ENCODE measurements at places on chromosomes 1 and 21.

- DNase-seq: no peak
Measured at GRCh38 chr1:95701450-95702173, 467.6 kb downstream of the RWDD3 start.

GRCh38 chr1:26169669-26170471, at the start of gene ZNF593:
ZNF593 (plus strand) TSS chr1:26169908; CDS start chr1:26169984, 76 bp downstream.
- DNase-seq: peak; percentile 92

- no peak for DNase-seq
Measured at GRCh38 chr1:160163615-160164014, 12.2 kb downstream of the ATP1A4 start.

DNA sequence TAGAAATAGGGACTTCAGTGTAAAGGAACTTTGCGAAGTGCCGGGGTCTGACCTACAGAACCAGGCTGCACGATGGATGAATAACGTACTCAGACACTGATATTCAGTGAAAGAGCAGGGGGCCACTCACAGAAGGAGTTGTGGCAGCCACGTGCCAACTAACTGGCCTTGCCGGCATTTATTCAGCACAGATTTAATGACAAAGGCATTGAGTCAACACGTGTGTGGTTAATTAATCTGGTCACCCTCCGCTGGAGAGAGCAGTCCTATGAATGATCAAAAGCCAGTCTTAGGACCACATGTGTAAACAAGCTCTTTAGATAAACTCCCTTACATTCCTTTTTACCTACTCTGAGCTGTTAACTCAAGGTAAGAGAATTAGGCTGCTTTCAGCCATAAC, 6.2 kb upstream of the B3GALT2 start:
- DNase-seq: no peak

GRCh38 chr1:61221642-61222041, 139.3 kb downstream of the NFIA start:
- no peak for DNase-seq

DNA sequence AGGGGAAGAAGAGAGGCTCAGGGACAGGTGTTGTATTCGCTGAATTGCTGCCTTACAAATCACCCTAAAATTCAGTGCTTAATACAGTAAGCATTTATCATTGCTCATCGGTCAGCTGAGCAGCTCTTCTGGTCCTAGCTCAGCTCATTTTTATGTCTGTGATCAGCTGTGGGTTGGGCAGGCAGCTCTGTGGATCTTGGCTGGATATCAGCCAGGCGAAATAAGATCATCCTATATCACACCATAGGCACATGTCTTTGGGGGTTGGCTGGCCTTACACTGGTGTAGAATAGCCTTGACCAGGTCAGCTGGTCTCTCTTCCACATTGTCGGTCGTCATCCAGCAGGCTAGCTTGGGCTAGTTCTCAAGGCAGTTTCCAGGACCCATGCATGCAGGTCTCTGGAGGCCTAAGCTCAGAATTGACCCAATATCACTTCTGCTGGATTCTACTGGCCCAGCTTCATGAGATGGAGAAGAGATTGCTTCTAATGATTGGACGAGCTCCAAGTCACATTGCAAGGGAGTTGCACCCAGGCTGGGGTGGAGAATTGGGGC, 448.6 kb downstream of the KIF26B start:
- DNase-seq: no peak

- no peak for DNase-seq
Measured at GRCh38 chr1:112509005-112509659, 367 bp downstream of the WNT2B start.

GRCh38 chr1:155893389-155894142, 17.6 kb downstream of the RIT1 start:
- no peak for DNase-seq

- DNase-seq: no peak
Measured at GRCh38 chr1:214241060-214241459, 39.9 kb upstream of the SMYD2 start.

GRCh38 chr1:155199792-155200191, 7.9 kb downstream of the THBS3 start:
- no peak for DNase-seq

DNA sequence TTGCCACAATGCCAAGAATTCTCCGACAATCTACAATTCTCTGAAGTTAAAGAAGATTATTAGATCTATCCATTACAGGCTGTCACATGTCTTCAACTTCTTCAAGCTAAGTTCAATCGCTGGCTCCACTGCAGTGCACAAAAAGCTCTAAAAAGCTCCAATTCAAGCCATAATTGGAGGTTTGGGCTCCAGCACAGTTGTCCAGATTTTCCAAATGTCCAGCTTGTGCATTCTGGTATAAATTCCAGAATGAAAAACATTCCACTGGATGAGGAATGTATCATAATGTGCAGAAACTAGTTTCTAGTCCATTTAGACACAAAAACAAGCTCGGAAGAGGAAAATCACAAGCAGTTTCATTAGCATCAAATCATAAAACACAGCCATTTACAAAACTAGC, 138.6 kb downstream of the NRIP1 start:
- no peak for DNase-seq

DNA sequence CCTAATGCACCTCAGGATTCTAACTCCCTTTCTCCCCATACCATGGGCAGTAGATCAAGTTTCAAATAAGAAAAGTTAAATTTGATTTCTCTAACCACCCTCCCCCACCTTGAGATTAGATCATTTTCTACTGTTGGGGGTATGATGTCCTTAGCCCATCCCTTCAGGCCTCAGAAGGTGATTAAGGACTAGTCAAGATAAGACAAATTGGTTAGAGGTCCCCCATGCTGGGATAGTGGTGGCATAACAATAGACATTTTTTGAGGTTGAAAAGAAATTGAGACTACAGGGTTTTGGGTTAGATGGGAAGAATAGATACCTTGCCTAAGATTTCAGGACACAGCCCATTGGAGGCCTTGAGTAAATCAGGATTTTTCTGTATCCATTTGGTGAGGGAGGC, 2.5 kb downstream of the CFAP126 start:
- no peak for DNase-seq

- no peak for DNase-seq
Measured at GRCh38 chr1:203178083-203178482, 2.5 kb upstream of the MYBPH start.

DNA sequence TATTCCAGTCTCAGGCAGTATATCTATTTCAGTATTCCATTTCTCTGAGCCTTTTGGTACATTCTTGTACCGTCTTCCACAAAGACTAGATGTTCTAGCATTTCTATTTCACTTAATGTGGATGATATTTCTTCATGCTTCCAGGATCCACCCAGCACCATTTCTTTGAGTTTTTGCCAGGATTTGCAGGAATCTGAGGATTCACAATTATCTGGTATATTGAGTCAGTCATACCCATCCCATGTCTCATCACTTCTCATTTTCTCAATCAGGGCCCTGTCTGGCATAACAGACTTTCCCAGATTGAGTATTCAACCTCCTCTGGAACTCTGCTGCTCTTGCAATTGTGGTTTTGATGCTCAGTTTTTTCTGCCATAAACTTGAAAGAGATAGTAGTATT, 20.9 kb upstream of the COL11A1 start:
- DNase-seq: no peak

DNA sequence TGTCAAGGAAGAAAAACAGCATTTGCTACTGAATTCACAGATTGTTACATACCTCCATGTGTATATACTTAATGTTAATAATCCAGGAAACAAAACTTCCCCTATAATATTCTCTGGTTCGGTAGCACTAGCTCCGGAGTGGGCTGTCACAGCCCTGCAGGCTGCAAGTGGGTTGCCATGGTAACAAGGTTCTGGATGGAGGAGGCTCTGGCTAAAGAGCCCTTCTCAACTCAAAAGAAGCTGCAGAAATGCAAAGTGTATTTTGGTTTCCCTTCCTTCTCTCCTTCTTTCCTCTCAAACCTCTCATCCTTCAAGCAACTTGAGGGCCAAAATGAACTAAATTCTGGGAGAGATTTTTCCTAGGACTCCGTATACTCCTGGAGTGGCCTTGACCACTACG, 45.2 kb downstream of the ASTN1 start:
- DNase-seq: no peak

DNA sequence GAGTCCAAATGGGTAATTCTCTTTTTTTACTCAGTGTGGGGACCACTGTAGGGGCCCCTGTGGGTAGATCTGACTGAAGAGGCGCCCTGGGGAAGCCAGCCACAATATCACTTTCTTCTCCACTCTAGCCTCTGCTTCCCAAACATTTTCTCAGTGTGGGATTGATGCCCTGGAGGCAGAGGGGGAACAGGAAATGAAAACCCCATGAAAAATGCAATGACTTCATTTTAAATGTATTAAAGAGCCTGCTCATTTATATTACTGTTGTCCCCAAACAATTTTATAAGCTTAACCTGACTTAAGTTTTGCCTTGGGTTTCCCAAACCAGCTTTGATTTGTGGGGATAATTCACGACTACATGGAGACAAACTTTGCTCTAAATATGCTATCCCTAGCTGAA, 181.9 kb downstream of the C1orf94 start:
- no peak for DNase-seq

DNA sequence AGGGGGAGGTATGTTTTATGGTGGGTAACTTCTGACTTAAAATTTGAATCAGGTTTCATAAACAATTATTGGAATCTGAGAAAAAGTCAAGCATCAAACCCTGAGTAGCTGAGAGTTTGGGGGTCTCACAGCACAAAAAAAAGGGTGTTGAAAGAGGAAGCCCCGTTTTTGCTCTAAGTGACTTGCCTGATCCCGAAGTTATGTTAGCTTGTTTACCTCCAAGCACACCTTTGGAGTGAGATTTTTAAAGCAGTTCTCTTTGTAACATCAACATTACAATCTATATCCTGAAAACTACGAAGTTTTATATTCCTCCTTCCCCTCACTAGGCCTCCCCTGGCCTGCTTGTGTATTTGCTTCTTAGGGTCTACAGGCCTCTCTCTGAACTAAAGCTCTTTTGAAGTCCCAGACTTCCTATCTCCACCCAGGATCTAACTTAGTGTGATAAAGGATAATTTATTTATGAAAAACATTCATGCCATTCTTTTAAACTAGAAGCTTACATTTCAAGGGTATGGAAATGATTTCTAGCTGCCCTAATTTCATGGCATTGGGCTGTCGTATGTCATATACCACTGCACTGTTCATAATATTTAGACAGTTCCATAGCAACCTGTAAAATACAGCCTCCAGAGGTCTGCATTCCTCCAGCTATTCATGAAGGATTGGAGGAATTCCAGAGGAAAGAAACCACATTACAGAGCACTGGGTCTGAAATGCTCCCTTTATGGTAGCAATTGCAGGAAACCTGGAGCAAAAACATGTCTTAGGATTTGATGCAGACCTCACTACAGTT, 36.1 kb upstream of the RGS1 start:
- DNase-seq: no peak

DNA sequence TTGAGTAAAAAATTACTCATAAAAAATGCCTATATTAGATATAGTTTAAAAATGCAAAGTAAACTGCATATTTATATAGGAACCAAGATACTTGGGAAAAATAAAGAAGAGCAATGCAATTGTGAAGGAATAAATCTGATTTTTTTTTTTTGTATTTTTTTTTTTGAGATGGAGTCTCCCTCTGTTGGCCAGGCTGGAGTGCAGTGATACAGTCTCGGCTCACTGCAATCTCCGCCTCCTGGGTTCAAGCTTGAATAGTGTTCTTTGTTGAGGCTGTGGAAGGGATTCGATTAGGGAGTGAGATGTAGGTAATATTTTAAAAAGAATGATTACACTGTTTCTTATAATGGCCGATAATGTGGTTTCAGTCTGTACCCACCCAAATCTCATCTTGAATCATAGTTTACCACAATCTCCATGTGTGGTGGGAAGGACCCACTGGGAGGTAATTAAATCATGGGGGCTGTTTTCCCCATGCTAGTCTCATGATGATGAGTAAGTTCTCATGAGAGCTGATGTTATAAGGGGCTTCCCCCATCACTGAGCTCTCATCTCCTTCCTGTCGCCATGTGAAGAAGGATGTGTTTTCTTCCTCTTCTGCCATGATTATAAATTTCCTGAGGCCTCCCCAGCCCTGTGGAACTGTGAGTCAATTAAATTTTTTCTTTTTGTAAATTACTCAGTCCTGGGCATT, 1765.9 kb downstream of the PLA2G4A start:
- DNase-seq: no peak

GRCh38 chr1:40755067-40755466, 28.5 kb upstream of the KCNQ4 start:
- DNase-seq: no peak

GRCh38 chr21:35645991-35646390, 414.3 kb downstream of the SETD4 start:
- no peak for DNase-seq

DNA sequence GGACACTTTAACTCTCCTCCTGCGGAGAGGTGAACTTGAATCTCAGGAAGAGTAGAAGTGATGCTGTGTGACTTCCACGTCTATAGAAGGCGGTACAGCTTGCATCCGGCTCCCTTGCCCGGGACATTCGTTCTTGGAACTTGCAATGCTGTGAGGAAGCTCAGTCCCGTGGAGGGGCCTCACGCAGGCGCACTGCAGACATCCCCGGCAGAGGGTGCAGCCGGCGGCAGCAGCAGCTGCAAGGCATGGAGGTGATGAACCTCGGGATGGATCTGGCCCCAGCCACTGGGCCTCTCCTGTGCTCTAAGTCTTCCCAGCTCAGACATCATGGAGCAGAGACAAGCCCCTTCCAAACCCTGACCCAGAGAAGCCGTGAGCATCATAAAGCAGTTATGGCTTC, 61.8 kb upstream of the SOD1 start:
- DNase-seq: no peak

DNA sequence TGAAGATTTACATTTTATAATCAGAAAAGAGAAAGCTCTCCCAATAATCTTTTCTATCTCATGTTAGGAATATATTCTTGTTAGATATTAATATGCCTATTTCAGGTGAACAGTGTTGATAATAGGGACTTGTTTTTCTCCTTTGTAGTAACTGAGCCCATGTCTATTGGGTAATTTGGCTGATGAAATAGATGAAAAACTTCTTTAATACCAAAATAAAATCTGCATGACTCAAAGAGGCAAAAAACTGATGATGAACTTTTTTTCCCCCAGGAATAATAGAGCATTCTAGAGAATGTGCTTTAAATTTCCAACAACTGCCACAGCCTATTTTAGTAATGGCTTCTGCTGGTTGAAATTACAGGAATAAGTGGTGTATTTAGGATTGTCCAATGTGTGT, 178.9 kb upstream of the GREM2 start:
- DNase-seq: no peak

GRCh38 chr21:41170442-41170841, 2.5 kb downstream of the BACE2 start:
- DNase-seq: no peak

GRCh38 chr1:226976978-226977642, 37.0 kb downstream of the COQ8A start:
- peak; percentile 61 for DNase-seq

GRCh38 chr1:68959461-68960030, 462.7 kb upstream of the DEPDC1 start:
- no peak for DNase-seq

- no peak for DNase-seq
Measured at GRCh38 chr21:28444557-28444956, 548.1 kb downstream of the LTN1 start.

- no peak for DNase-seq
Measured at GRCh38 chr1:11787251-11787803, 18.4 kb downstream of the MTHFR start.

All from left forelimb (tissue), 1 donor.